ENCODE measurements at places on chromosomes 1 and 21. TPM values are rescaled to one million over a fixed set of nuclear protein-coding genes. Genes with fewer than 3 reads are reported as not detected.

The ERO1B gene
- total RNA-seq: 6.3 TPM

The A3GALT2 gene
- not detected for total RNA-seq

The GCSAML gene
- total RNA-seq: not detected

The HAPLN2 gene
- total RNA-seq: 0.18 TPM

The LRRC7 gene
- not detected for total RNA-seq

The FMOD gene
- total RNA-seq: 7.5 TPM

The TCEA3 gene
- 9.1 TPM for total RNA-seq

The PCAT6 gene
- 0.92 TPM for total RNA-seq

The TOMM20 gene
- total RNA-seq: 117 TPM

The TLR5 gene
- total RNA-seq: 5.1 TPM

The OR2G6 gene
- total RNA-seq: not detected

The RGS16 gene
- total RNA-seq: 1.2 TPM

The CRP gene
- not detected for total RNA-seq

The CFHR1 gene
- total RNA-seq: not detected

The BSND gene
- total RNA-seq: not detected

The PSMB4 gene
- 198 TPM for total RNA-seq

The MYCL gene
- 15.4 TPM for total RNA-seq

The CFHR4 gene
- not detected for total RNA-seq

The SETDB1 gene
- total RNA-seq: 39.5 TPM

The KIAA1614 gene
- total RNA-seq: 0.66 TPM

The DIO1 gene
- not detected for total RNA-seq

The HTR6 gene
- not detected for total RNA-seq

The HRNR gene
- total RNA-seq: not detected

The SYNC gene
- total RNA-seq: 5.8 TPM

The TXLNA gene
- total RNA-seq: 54.0 TPM

The WLS gene
- total RNA-seq: 70.0 TPM

The SLC1A7 gene
- not detected for total RNA-seq

The IL24 gene
- total RNA-seq: not detected

The C1orf87 gene
- total RNA-seq: not detected

The OR2T2 gene
- total RNA-seq: not detected

The OR2T33 gene
- not detected for total RNA-seq

The EPHB2 gene
- total RNA-seq: 0.08 TPM

The CD160 gene
- total RNA-seq: not detected

The PAQR6 gene
- 0.88 TPM for total RNA-seq

The CLCA4 gene
- total RNA-seq: 357 TPM

The BTBD19 gene
- 5.0 TPM for total RNA-seq

The C1QTNF12 gene
- 0.79 TPM for total RNA-seq

The ADAMTS4 gene
- total RNA-seq: 1.5 TPM

The PTGER3 gene
- total RNA-seq: 10.3 TPM

Data from esophagus squamous epithelium (tissue), 5 donors.